ENCODE measurements at places on chromosomes 4 and X.

DNA sequence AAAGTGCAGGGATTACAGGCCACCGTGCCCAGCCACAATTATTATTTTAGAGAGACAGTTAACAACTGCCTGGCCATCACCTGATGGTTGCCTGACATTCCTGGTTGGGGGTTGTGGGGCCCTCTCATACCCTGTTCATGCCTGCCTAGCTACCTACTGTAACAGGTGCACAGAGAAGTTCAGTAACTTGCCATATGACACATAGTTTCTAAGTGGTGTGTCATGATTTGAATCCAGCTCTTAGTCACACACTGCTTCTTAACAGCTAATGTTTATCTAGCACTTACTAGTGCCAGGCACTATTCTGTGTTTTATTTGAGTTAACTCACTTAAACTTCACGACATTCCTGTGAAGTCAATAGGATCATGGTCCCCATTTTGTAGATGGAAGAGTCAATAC is 122.7 kb upstream of the JADE1 start:
- DNase-seq = no peak

DNA sequence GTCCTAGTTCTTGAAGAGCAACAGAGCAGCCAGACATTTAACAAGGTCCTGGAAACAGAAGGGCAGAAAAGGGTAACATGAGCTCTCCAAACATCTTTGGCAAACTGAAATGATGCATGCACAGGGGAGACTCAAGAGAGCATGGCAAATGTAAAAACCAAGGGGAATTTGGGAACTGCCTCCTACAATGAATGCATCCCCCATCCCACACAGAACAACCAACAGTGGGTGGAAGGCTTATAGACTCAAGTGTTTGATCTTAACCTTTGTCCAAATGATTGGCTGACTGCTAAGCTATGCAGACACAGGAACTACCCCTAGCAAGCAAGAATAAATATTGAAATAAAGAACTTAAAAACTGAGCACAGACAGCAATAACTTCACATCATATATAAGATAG is 74.4 kb downstream of the CENPC start:
- DNase-seq = no peak

DNA sequence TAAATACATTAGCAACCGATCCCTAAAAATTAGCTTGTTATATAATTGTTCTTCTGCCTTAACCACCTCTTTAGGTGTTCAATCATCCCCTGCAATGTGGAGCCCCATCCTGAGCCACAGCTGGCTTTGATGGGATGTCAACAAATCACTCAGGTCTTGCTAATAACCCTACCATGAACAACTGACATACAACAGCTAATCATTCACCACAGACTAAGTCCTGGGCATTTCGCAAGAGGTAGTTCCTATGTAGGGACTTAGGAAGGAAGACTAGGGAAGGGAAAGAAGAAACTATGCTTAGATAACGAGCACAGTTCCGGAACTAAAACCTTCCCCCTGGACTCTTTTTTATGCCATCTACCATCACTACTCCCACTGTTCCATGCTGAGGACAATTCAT is 63.6 kb upstream of the PTCHD1 start:
- no peak for DNase-seq

DNA sequence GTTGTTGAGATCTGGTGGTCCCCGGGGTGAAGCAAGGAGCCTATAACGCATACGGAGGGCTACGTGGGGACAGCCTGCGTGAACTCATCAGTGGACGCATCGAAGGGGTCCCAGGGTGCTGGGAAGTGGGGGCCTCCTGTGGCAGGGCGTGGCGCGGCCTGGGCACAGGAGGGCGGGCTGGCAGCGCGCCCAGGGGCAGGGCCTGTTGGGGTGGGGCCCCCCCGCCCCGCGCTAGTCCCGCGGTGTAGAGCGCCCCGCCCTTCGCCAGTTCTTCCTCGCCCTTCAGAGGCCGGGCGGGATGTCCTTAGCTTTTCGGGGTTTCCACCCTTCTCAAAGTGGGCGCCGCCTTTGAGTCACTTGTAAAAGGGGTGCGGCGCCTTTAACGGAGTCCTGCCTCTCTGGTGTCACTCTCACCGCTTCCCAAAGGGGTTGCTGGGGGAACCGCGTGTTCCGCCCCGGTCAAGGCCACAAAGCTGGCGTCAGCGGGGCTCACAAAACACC is 632 bp downstream of the PLP2 start:
- peak; percentile 20 for DNase-seq

GRCh38 chr4:186557061-186557460 is 1.7 kb upstream of the MTNR1A start:
- DNase-seq = peak; percentile 34

DNA sequence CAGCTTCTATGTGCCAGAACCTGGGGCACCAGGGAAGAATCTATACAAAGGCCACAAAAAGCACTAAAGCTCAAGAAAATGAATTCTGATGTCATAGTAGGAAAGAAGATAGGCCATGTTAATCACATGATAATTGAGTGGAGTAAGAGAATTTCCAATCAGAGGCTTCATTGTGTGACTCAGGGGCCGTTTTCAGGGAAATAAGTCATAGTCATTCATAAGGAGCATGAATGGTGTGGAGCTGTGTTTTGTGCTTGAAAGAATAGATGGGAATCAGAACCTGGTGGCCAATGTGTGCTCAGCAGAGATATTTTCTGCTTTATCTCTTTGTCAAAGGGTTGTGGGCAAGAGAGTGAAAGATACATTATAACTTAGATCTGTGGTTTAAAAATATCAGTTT is 102.4 kb upstream of the ZDHHC15 start:
- no peak for DNase-seq

DNA sequence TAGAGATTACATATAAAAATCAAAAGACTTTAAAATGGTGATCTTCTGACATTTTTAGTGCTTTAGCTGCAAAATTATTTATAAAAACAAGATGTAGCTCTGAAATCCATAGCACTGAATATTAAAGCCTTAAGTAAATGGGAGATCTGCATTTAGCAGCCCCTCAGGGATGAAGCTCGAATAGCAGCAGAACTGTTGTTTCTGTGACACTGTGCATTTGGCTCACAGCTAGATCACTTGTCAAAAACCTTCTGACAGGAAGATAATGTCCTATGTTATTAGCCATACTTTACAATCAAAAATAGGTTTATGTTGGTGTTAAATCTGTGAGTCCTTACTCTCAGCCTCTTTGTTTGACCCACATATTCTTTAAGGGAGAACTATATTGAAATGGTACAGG is 14.1 kb upstream of the PYURF start:
- no peak for DNase-seq

DNA sequence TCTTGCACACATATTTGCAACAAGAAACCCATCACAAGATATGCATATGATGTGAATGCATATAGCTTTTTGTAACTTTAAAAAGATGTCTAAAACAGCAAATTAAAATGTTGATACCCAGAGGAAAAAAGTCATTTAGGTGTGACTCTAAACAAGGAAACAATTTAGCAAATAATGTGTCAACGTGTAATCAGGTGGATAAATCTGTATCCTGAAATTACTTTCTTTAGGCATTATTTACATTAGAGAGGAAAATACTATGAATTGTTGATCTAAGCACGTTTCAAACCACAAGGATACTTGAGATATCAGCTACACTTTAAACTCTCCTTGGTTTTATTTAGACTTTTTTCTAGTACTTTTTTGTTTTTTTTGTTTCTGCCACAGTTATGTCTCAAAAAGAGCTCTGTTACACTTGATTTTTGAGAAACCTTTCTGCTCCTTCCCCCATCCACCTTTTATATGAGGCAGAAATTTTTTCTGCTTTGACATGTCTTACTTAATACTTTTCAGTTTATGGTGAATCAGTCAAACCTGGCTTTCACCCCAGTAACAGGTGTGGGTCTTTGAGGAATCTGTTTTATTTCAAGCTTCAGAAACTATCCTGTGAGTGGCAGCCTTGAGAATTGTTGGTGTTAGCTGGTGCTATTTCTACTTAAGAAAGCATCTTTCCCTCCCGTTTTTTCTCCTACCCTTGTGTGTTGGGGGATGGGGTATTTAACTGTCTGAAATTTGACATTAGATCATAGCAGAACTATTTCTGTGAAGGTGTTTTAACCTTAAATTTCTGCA is 1.9 kb downstream of the NPNT start:
- DNase-seq = no peak

- DNase-seq = no peak
These were observed 56.8 kb upstream of the FAM9B start for GRCh38 chrX:9090766-9091165.

- DNase-seq = peak; percentile 67
These were observed 152.0 kb upstream of the SLC4A4 start for GRCh38 chr4:71186566-71187403.

DNA sequence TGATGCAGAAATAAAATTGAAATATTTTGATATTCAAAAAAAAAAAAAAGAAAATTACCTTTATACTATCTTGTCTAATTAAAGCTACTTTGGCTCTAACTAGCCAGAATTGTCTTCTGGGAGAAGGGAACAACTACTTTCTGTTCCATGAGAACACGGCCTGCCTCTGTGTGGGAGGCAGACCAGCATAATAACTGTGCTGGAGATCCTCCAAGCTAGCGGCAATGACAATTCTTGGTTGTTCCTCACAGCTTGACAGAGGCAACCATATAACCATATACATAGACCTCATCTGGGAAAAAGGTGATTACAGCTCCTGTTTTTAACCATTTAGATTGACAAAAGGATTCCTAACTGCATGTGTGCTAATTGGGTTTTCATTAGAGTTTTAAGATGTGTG is 95.7 kb downstream of the RBMX2 start:
- DNase-seq = no peak

DNA sequence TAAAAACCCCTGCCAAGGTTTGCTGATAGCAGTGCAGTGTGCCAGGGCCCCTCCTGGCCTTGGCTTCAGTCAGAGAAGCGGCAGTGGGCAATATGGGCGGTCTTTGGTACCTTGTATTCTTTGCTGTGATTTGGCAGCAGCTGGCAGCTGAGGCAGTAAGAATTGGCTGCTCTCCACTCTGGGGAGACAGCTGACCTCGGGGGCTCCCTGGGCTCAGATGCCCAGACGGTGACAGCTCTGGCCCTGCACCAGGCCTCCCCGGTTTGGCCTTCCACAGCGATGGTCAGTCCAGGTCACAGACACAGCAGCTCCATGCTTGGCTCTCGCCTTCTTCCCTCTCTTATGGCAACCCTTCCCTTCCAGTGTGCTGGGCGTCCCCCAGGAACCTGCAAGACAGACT is 330.9 kb downstream of the BCOR start:
- no peak for DNase-seq

All from NCI-H1417 (cell line).